Spleen (tissue), 13 donors: ENCODE measurements at places on chromosomes 5 and 9. TPM values are rescaled to one million over a fixed set of nuclear protein-coding genes. Genes with fewer than 3 reads are reported as not detected.

GRCh38 chr5:171478946-171479775 lies 59.7 kb downstream of the FGF18 start:
- peaks cover 11% of the 10 kb centered on the region for H3K27me3 ChIP-seq
- DNase-seq, result no peak
- H3K4me1 ChIP-seq, result peaks cover 5% of the 10 kb centered on the region
- H3K27ac ChIP-seq, result no peak overlapping the region
- no peaks in the 10 kb centered on the region for H3K36me3 ChIP-seq

Gene ZNF474
- not detected for total RNA-seq

DNA sequence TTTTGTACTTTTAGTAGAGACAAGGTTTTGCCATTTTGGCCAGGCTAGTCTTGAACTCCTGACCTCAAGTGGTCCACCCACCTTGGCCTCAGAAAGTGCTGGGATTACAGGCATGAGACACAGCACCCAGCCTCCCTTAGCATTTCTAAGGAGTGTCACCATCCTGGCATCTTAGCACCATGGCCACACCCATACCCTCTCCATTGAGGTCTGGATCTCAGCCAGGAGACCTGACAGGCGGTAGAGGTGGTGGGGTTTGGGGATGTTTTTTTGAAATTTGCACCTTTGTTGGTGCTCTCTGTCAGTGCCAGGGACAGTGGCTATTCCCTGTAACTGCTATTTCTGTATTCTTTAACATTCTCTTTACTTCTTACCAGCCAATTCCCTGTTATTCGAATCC lies 72.5 kb downstream of the TRIM36 start:
- no peaks in the 10 kb centered on the region for H3K4me1 ChIP-seq
- no peak overlapping the region for H3K4me3 ChIP-seq
- no peaks in the 10 kb centered on the region for H3K27me3 ChIP-seq
- H3K36me3 ChIP-seq, result no peaks in the 10 kb centered on the region
- H3K27ac ChIP-seq, result no peak overlapping the region

GRCh38 chr9:113952676-113953075 lies 76.6 kb downstream of the ZNF618 start:
- H3K4me3 ChIP-seq, result no peak overlapping the region
- H3K27me3 ChIP-seq, result no peaks in the 10 kb centered on the region
- H3K36me3 ChIP-seq, result no peaks in the 10 kb centered on the region
- DNase-seq, result no peak

Gene TAF1L
- not detected for total RNA-seq

- peaks cover 30% of the 10 kb centered on the region for H3K36me3 ChIP-seq
- H3K27me3 ChIP-seq, result no peaks in the 10 kb centered on the region
- peaks cover 32% of the 10 kb centered on the region for H3K4me1 ChIP-seq
- H3K4me3 ChIP-seq, result no peak overlapping the region
- no peak overlapping the region for H3K27ac ChIP-seq
- DNase-seq, result no peak
Observed at GRCh38 chr9:129930743-129931142, 95.5 kb downstream of the USP20 start.
